T-helper 22 cell (primary cell): ENCODE measurements at places on chromosomes 12 and 14.

DNA sequence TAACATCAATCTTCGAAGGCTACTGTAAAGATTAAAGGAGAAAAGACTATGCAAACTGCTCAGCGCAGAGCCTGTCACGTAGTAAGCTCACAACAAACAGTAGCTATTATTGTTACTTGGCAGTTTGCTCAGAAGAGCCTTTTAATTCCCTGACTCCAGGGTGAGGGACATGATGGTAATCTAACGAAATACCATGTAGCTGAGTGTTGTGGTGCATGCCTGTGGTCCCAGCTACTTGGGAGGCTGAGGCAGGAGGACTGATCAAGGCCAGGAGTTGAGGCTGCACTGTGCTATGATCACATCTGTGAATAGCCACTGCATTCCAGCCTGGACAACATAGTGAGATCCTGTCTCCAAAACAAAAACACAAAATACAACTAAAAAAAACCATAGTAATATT lies 22.8 kb downstream of the HEBP1 start:
- no peak for DNase-seq

- DNase-seq, result no peak
Measured at GRCh38 chr12:14111230-14111865, 129.9 kb upstream of the GRIN2B start.

- DNase-seq, result no peak
Measured at GRCh38 chr12:79710707-79711483, 20.1 kb upstream of the PAWR start.

- no peak for DNase-seq
Measured at GRCh38 chr12:19026614-19027488, 102.7 kb upstream of the PLEKHA5 start.
